Activated naive CD4-positive, alpha-beta T cell treated with Interleukin-2 at 50 U/mL for 16 hours (primary cell): ENCODE measurements at places on chromosomes 12 and 14.

DNA sequence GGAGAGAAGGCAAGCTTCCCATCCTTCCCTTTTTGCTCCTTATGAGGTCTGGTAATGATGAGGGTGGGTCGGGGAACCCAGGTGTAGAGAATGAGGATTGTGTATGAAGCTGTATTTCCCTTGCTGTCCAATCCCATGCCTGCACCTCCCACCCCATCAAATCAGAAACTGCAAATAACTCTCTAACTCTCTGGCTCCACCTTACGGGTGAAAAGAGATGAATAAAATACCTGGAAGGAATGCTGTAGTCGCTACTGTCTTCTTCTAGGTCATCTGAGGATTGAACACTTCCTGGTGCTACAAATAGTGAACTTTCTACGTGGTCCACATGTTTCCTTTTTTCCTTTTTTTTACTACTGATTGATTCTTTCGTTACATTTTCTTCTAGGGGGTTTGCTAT is 38.9 kb upstream of the DICER1 start:
- DNase-seq, result no peak

- DNase-seq, result peak; percentile 68
Observed at GRCh38 chr12:76183459-76184186, 99.1 kb upstream of the NAP1L1 start.

GRCh38 chr12:105228494-105228893 is 7.5 kb downstream of the APPL2 start:
- no peak for DNase-seq

DNA sequence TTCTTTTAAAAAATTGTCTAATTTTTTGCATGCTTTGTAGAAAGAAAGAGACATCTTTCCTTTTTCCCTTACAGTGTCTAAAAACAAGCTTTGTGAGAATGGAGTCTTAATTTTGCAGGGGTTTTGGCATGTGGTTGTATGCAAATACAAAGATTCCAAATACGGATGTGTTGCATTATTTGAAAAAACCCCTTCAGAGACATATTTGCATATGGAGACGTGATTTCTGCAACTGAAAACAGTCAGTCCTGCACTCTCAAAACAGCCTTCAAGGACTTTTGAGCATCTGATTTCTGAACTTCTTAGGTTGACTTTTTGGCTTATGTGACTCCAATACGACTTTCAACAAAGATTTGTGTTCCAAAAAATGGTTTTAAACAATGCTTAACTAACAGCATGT is 7.8 kb downstream of the IRAK3 start:
- no peak for DNase-seq

DNA sequence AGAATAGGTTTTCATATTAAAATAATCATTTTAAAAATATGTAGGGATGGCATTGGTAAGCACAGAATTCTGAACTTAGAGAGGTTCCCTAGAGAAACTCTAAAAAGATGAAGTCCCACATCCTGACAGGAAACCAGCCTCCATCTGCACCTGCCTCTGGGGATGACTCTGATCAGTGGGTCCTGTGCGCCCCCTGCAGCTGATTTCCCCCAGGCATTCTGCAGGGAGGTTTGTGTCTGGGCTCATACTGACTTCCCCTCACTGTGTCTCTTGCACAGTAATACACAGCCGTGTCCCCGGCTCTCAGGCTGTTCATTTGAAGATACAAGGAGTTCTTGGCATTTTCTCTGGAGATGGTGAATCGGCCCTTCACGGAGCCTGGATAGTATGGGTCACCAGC is 602.9 kb downstream of the TMEM121 start:
- DNase-seq, result no peak

- no peak for DNase-seq
Observed at GRCh38 chr14:70489579-70490200, 37.7 kb downstream of the ADAM21 start.

DNA sequence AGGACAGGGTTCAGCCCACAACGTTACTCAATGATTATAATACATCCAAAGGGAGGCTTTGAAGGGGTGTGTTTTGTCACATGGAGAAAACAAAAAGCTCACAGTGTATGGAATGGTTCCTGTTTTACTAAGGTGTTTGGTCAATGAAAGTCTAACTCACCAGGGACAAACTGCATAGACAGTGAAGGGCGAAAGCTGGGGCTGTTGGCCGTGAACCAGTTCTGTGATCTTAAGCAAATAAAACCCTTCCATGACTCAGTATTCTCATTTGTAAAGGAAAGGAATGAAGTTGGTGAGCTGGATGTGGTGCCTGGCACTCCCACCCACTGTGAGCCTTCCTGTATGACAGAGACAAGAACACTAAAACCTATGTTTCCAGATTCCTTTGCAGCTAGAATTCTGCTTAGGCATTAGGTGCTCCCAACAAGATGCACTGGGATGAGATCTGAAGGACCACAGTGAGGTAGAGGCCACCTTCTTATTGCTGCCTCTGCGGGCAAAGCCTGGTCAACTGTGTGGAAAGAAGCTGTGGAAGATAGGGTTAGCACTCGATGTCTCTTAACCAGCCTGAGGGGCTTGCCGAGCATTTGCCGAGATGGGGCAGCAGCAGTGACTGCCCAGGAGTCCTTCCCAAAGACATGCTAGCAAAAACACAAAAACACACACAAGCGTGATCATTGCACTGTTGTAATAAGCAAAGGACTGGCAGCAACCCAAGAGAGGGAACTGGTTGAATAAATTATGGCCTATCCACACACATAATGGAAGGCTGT is 48.5 kb downstream of the VCPKMT start:
- no peak for DNase-seq

DNA sequence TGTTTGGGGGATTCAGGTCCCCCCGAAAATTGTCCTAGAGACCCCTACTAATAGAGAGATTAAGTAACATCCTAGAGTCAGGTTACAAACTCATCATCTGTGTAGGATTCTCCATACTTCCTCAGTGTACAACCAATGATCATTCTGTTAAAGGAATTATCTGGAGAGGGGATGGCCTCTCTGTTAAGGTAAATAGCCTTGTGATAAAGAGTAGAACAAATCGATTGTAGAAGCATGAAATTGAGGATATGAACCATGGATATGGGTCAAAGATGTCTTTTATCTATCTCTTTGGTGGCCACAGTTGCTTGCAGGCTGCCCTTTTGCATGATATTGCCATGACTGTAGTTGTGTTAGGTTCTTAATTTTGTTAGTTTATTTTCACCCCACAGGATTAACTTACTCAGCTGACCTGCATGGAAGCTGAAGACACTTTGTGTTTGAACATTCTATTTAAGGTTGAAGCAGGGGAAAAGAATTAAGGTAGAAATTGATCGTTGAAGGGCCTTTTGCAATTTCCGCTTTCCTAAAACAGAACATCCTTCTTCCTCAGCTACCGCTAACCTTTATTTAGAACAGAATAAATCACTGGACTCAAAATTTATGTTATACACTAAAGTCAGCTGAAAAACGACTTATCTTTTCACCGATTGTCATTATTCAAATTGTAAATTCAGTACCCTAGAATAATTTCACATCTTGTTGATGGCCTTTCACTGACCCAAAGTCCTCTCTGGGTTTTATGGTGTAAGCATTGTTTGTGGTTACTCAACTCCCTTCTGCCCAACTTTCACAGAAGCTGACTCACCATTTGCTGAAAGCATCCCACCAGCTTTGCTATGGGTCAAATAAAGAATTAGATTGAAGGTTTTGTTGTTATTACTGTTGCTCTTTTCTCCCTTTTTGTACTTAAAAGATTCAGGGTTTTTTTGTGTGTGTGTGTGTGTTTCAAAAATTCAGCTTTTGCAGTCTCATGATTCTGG is 52.3 kb downstream of the IRAK3 start:
- no peak for DNase-seq

GRCh38 chr12:59486827-59487226 is 109.0 kb upstream of the SLC16A7 start:
- no peak for DNase-seq

- DNase-seq, result no peak
Observed at GRCh38 chr12:132495629-132496357, 5.8 kb downstream of the FBRSL1 start.

GRCh38 chr14:54936816-54937215 is 34.2 kb upstream of the GCH1 start:
- DNase-seq, result no peak
